ENCODE measurements at places on chromosomes 11 and 22.

DNA sequence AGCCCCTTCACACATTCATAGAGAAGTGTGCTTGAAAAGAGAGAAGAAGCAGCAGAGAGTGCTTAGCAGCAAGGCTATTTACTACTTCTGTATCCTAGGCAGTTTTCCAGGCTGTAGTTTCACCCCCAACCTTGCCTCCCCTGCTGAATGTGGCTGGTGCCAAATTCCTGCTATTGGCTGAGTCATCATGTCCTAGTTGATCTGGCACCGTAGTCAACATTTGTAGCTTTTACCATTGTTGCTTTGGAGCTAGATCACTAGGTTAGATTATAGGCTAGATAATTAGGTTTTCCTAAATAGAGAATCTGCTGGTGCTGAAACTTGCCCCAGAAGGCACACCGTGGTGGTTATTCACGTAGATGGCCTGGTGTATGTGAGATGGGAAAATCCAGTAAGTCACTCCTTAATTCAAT lies 32.7 kb downstream of the ARHGAP42 start:
- ATAC-seq, result no peak

DNA sequence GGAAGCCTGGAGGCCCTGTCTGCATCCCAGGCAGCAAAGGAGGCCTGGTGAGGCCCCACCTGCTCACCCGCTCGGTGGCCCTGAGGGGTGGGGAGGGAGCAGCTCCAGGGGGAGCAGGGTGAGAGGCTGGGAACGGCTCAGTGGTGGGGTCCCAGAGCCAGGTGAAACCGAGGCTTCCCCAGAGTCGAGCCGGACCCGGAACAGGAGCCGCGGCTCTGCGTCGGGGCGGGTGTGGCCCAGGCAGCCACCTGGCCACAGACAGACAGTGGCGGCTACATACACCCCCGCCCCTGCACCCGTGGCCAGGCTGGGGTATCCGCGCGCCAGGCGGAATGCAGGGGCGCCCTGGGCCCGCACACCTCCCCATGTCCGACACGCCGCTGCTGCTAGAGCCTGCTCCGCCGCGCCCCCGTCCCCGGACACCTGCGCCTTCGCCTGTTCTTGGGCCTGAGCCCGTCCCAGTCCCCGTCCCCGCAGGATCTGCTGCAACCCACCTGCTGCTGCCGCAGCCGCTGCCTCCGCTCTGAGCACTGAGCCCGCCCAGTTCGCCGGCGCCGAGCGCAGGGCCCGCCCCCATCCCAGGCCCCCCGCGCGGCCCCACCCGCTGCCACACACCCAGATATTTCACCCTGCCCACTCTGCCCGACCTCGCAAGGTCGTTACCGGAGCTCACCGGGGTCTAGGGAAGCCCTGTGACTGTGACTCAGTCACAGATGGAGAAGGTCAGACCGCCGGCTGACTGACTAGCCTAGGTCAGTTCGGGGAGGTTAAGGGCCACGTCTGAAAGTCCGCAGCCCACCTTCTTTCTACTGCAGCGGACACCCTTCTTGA lies at the start of gene SLC7A4:
Gene SLC7A4 (minus strand): TSS at position 525 of the 831 bp plus-strand sequence. CDS start 749 bp downstream, outside the sequence.
- peak; percentile 19 for ATAC-seq

GRCh38 chr11:73554671-73555320 lies 43.1 kb downstream of the FAM168A start:
- ATAC-seq, result no peak

DNA sequence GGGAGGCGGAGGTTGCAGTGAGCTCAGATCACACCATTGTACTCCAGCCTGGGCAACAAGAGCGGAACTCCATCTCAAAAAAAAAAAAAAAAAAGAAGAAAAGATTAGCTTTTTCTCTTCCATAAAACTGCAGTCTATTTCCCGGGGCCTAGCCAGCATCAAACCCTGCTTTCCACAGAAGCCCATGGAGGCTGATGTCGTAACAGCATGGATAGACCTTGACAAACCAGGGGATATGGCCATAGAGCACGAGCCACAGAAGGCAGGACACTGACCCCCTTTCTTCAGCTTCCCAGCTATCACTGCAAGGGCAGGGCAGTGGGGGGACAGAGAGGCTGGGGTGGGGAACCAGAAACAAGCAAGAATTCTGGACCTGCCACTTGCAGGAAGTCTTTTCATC lies 21.5 kb downstream of the HPS4 start:
- ATAC-seq, result no peak

DNA sequence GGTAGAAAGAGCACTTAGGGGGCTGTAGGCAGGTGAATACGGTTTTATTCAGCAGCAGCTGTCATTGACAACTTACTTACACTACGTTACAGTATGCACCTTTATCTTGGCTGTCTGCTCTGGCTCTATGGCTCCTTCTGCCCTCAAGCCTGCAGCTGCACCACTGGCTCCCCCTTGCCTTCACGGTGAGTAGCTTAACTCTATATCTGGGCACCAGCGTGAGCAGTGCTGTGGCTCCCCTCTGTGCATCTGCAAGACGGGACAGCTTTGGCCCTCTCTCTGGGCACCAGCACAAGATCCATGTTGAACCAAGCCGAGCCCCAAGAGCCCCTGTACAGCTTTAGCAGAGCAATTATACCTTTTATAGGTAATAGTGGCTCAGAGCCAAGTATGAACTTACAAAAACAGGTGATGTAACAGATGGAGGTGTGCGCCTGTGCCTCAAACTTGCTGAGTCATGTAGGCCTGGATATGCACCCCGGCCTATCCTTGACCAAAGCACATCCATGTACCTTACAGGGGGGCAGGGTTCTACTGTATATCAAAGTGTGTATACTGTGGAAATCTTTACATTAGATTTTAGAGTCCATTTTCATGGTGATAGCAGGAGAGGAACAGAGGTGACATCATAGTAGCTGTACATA lies 96.9 kb upstream of the CTSC start:
- ATAC-seq, result no peak

Measured in activated T-helper 17 cell treated with anti-CD3 and anti-CD28 coated beads, Interleukin-2, amount 50 U/mL, for 72 hours (primary cell).